ENCODE measurements at places on chromosomes 2 and 18.

GRCh38 chr2:232372231-232373208 is 6.0 kb upstream of the ALPP start:
- no peak for DNase-seq

GRCh38 chr2:223262946-223263345 is 211.0 kb downstream of the KCNE4 start:
- DNase-seq, result no peak

- no peak for DNase-seq
These were observed 45.1 kb upstream of the ATP6V1B1 start for GRCh38 chr2:70890469-70891065.

DNA sequence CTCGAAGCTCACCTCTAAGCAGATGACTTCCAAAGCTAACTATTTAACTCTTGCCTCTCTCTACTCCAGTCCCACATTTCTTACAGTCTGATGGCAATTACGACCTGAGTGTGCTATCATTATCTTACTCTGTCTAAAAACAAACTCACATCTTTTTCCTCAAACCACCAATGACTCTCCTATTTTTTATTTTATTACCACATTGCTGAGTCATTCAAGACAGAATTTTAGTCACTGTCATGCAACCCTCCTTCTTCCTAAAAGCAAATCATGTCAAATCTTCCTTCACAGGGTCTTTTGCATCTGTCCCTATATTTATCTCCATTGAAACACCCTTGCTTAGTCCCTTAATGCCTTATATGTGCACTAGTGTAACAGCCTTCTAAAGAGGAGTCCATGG is 34.6 kb upstream of the C2orf15 start:
- DNase-seq, result no peak

GRCh38 chr18:48013162-48013561 is 82.7 kb upstream of the SMAD2 start:
- no peak for DNase-seq
